Foreskin fibroblast (primary cell): ENCODE measurements at places on chromosomes 6 and 20.

GRCh38 chr20:36856195-36856594 lies 19.7 kb upstream of the TLDC2 start:
- DNase-seq = peak; percentile 72

- DNase-seq = no peak
Measured at GRCh38 chr20:38447931-38448675, 13.0 kb upstream of the SNHG17 start.

DNA sequence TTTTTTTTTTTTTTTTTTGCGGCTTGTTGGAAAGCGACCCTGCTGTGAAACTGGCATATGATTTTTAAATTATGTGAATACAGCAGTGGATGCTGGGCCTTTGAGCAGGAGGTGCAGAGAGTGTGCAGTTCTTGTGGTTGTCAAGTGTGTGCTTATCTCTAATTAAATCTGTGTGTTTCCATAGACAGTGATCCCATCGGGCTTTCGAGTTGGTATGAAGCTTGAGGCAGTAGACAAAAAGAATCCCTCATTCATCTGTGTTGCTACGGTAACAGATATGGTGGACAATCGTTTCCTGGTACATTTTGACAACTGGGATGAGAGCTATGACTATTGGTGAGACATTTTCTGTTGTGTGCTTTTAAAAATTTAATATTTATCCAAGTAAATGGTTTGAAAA lies 52.4 kb downstream of the L3MBTL3 start:
- no peak for DNase-seq

GRCh38 chr6:124420116-124420840 lies 542.0 kb upstream of the RNF217 start:
- no peak for DNase-seq

GRCh38 chr6:84415068-84415467 lies 187.6 kb upstream of the CEP162 start:
- DNase-seq = no peak

DNA sequence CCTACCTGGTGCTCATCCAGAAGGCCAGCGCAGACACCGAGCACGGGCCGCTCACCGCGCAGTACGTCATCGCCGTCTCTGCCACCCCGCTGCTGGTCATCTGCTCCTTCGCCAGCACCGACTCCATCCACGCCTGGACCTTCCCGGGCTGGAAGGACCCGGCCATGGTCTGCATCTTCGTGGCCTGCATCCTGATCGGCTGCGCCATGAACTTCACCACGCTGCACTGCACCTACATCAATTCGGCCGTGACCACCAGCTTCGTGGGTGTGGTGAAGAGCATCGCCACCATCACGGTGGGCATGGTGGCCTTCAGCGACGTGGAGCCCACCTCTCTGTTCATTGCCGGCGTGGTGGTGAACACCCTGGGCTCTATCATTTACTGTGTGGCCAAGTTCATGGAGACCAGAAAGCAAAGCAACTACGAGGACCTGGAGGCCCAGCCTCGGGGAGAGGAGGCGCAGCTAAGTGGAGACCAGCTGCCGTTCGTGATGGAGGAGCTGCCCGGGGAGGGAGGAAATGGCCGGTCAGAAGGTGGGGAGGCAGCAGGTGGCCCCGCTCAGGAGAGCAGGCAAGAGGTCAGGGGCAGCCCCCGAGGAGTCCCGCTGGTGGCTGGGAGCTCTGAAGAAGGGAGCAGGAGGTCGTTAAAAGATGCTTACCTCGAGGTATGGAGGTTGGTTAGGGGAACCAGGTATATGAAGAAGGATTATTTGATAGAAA lies 2.0 kb downstream of the SLC35D3 start:
- DNase-seq = no peak

- no peak for DNase-seq
Measured at GRCh38 chr6:1884313-1884712, 274.6 kb downstream of the FOXC1 start.

- DNase-seq = peak; percentile 43
Measured at GRCh38 chr6:75611702-75612375, 10.2 kb downstream of the SENP6 start.

GRCh38 chr20:1392693-1393506 lies at the start of gene FKBP1A:
Gene FKBP1A, minus strand, starts transcription at chr20:1393054. Its CDS starts 56 bp downstream, at chr20:1392998.
- DNase-seq = peak; percentile 94

GRCh38 chr6:108621117-108621516 lies 60.4 kb downstream of the FOXO3 start:
- peak; percentile 96 for DNase-seq

- DNase-seq = peak; percentile 92
Measured at GRCh38 chr6:157669747-157670216, 153.3 kb upstream of the SNX9 start.

GRCh38 chr20:58173091-58173490 lies 55.4 kb downstream of the ANKRD60 start:
- no peak for DNase-seq

DNA sequence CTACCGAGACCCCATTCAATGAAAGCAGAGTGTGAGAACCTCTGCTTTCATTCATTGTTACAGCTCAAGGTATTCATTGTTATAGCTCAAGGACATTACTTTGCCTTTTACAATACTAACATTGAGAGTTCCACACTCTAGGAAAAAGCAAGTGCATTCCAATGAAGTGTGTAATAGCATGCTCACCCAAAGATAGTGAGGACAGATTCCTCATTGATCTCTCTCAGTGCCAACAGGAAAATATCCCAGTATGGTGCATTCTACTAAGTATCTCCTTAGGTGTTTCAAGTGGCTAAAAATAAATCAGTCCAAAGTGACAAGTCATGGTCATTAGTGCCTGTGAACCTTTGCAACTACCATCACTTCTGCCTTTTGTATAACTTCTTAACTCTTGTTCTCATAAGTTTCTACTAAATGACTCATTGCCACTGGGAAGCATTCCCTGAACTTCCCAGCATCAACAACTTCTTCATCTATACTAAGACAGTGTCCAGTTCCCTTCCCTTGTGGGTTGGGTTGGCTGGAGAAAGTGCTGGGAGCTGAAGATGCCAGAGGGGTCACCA lies 140.7 kb upstream of the STXBP5 start:
- peak; percentile 64 for DNase-seq

DNA sequence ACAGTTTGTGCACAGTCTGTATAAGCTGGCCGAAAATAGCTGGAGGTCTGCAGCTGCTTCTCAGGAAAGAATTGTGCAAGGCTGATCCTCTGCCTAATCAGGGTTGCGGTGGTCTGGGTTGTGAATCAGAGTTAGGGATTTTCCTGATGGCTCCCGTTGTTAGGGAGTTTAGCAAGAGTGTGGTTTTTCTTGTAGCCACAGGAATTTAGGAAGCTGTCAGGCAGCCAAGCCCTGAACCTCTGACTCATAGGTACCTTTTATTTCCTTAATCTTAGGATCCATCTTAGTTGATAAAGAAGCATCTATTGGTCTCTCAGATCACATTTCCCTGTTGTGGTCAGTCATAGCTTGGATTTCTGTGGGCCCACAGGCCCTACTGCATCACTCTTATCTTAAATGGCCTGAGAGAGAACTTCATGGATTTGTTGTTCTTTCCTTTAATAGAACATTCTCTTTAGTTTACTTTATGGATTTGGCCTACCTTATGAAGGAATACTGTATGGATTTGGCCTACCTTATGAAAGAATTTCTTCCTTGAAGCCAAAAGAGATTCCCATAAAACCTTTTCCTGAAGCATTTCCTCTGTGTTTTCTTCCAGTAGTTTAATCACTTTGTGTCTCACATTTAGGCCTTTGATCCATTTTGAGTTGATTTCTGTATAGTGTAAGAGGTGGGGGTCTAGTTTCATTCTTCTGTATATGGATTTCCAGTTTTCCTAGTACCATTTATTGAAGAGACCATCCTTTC lies 10.3 kb downstream of the KIF25 start:
- peak; percentile 95 for DNase-seq

DNA sequence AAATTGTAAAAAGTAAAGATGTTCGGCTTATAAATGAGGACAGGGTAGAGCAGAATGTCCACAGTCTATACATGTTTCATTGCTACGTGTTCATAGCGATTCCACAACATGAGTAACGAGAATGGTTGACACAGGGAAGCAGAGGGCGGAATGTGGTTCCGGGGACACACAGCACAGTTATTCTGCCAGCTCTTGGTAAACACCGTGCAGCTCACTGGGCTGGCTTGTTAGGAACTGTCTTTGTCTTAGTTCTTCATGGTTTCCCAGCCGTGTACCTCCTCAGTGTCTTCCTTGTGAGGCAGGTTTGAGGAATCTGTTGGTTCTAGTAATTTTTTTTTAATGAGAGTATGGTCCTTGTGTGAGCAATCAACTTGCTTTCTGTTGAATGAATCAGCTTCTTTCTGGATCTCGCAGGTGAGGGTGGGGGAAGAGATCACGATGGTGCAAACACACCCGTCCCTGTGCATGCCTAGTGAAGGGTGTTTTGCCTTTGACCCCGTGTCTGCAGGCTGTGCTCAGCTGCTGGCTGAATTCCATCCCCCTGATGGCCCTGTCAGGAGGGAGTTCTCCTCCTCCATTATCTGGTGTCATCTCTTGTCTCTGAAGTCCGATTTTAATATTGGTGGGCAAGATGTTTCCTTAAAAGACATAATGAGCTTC lies 168.2 kb downstream of the SMOC2 start:
- no peak for DNase-seq

DNA sequence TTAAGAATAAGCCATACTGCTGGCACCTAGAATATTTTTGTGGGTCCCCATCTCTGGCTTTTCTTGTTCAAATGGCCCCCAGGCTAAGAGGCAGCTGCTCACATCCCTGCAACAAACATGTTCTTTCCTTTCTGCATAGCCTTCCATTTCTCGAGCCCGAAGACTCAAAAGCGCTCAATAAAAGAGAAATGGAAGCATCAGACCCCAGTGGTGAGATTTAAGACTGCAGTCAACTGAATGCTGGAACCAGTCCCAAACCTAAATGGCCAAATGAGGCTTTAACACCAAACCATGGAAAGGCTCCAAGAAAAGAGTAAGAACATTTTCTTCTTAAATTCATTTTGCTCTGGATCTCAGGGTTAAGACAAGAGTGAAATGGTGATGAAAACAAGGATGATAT lies 122.1 kb upstream of the TRAF3IP2 start:
- no peak for DNase-seq

GRCh38 chr6:31769684-31770371 lies 7.3 kb downstream of the VWA7 start:
- DNase-seq = peak; percentile 21

DNA sequence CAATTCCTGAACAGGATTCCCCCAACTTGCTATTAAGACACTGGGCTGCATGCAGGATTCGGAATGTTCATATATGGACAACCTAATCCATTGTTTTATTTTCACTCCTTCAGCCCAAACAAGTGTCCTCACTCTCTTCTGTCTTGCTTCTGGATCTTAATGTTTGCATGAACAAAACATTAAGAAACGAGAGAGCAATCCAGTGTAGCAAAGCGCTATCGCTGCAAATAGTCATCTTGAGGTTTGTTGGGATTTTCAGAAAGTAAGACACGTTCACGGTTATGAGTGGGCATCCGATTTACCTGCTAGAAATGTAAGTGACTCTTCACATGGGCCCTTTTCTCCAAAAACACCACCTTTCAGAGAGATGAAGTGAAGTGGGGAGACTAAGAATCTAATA lies 156.4 kb downstream of the MBOAT1 start:
- no peak for DNase-seq

GRCh38 chr20:704726-705125 lies 29.1 kb upstream of the SCRT2 start:
- DNase-seq = no peak

DNA sequence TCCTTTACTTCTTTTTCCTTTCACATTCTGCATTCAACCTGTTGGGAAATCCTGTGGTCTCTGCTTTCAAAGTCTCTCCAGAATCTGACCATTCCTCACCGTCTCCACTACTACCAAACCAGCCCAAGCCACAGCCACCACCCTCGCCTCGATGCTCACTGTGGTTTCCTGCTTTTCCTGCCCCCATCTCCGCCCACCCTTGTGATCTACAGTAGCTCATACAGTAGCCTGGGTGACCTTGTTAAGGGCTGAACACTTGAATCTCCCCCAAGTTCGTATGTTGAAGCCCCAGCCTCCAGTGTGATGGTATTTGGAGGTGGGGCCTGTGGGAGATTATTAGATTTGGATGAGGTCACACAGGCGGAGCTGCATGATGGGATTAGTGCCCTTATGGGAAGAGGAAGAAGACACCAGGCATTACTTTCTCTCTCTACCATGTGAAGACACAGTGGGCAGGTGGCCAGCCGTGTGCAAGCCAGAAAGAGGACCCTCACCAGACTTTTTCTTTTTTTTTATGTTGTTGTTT lies 189.0 kb upstream of the UST start:
- DNase-seq = no peak

GRCh38 chr6:215335-216034 lies 76.8 kb upstream of the DUSP22 start:
- peak; percentile 26 for DNase-seq

- DNase-seq = no peak
Measured at GRCh38 chr6:31582230-31582643, at the start of gene LTB. Gene LTB, minus strand, starts transcription at chr6:31582424. Its CDS starts 7 bp downstream, at chr6:31582417.

GRCh38 chr6:91240878-91241603 lies 654.2 kb upstream of the MAP3K7 start:
- DNase-seq = no peak

DNA sequence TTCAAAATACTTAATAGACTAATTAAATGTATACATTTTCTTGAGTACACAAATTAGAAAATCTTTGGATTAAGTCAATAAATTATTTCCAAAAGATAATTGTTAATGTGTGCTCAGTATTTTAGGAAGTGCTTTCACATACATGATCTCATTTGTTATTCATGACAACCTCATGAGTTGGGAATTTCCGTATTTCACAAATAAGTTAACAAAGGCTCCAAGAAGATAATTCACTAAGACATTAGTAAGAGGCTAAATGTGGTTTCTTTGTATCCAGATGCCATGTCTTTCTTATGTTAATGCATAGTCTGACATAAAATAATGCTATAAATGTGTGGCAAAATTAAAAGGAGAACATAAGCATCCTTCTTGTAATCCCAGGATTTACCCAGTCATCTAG lies 79.5 kb upstream of the TCF21 start:
- peak; percentile 54 for DNase-seq

DNA sequence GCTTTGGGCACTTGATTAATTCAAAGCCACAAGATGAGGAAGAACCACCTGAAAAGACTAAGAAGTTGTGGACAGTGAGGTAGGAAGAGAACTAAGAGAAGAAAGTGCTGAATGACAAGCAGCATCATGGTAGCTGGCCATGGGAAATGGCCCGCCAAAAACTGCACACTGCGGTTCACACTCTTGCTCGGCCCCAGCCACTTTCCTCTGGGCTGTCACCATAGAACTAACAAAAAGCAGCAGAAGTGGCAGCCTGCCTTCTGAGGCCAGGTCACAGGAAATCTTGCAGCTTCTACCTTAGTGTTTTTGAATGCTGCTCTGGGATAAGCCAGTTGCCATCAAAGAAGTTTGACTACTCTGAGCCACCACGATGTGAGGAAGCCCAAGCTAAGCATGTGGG lies 34.8 kb upstream of the ZNFX1 start:
- DNase-seq = no peak

DNA sequence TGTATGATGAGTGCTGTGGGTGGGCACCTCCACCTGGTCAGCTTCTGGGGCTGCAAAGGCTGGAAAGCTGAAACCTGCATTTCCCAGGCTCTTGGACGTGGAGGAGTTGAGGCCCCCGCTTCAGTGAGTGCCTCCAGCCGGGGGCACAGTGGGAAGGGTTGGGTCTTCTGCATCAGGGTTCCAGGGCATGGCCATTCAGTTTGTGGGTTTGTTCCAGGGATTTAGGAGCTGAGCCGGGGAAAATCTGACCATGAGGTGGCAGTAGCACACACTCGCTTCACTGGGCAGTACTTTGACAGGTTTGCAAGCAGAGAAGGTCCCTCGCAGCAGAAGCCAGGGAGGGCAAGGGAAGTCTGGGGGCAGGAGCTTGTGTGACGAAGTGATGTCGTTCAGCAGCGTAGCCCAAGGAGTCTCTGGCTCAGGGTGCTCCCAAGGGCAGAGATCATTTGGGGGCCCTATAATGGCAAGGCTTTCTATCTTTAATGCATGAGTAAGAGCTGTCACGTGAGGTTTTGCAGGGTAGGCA lies 69.5 kb upstream of the SULF2 start:
- peak; percentile 52 for DNase-seq

GRCh38 chr6:41191569-41191968 lies 9.4 kb downstream of the TREML2 start:
- DNase-seq = no peak
